ENCODE measurements at places on chromosomes 3 and 15. TPM values are rescaled to one million over a fixed set of nuclear protein-coding genes. Genes with fewer than 3 reads are reported as not detected.

GRCh38 chr3:77052051-77052501, 12.2 kb downstream of the ROBO2 start:
- no peaks in the 10 kb centered on the region for H3K36me3 ChIP-seq

Gene CAV3
- total RNA-seq: not detected

Gene KLHL24
- total RNA-seq: 108 TPM

Gene CHRM5
- not detected for total RNA-seq

Gene OIP5
- total RNA-seq: 0.52 TPM

DNA sequence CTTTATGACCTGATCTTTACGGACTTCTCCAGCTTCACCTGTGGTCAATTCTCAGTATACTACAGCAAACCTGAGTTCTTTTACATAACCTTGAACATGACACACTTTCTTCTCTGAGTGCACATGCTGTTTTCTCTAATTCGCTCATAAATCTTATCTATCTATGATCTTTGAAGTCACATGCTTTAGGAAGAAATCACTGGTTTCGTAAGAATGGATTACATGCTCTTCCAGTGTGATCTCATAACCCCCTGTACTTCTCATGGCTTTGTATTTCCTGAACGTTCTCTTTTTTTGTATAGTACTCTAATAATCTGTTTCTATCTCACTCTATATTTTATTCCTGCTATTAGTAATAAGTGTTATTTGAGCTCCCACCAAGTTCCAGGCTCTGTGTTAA, 1165.2 kb downstream of the TBL1XR1 start:
- no peaks in the 10 kb centered on the region for H3K4me1 ChIP-seq
- H3K4me3 ChIP-seq: no peak overlapping the region
- no peak for DNase-seq
- no peaks in the 10 kb centered on the region for H3K27me3 ChIP-seq

Gene OSBPL10
- not detected for total RNA-seq

- no peaks in the 10 kb centered on the region for H3K36me3 ChIP-seq
- DNase-seq: no peak
- H3K4me1 ChIP-seq: no peaks in the 10 kb centered on the region
- no peak overlapping the region for H3K27ac ChIP-seq
- H3K4me3 ChIP-seq: no peak overlapping the region
Measured at GRCh38 chr3:157868946-157869345, 237.3 kb downstream of the SHOX2 start.

Gene LYZL4
- total RNA-seq: not detected

GRCh38 chr3:151926956-151927355, 53.5 kb downstream of the SUCNR1 start:
- no peaks in the 10 kb centered on the region for H3K36me3 ChIP-seq
- no peaks in the 10 kb centered on the region for H3K27me3 ChIP-seq
- H3K4me3 ChIP-seq: no peak overlapping the region

DNA sequence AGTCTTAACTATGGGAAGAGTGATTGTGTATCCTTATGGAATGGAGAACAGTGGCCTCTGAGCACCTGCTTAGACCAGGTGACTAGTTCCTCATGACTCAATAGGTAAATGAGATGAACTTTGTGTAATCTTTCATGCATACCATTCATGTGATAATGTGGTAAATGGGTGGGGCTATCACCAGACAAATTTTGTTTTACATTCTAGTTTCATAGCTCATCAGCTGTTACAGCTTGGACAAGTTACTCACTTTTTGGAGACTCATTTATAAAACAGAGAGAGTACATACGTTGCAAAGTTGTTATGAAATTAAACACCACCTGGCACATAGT, 103.7 kb upstream of the TGFBR2 start:
- H3K4me3 ChIP-seq: no peak overlapping the region
- no peaks in the 10 kb centered on the region for H3K36me3 ChIP-seq
- H3K4me1 ChIP-seq: no peaks in the 10 kb centered on the region
- H3K27ac ChIP-seq: no peak overlapping the region
- no peak for DNase-seq

GRCh38 chr3:183085634-183086390, 13.5 kb downstream of the MCCC1 start:
- peaks cover 42% of the 10 kb centered on the region for H3K36me3 ChIP-seq
- no peak overlapping the region for H3K4me3 ChIP-seq
- no peaks in the 10 kb centered on the region for H3K27me3 ChIP-seq
- H3K4me1 ChIP-seq: no peaks in the 10 kb centered on the region

DNA sequence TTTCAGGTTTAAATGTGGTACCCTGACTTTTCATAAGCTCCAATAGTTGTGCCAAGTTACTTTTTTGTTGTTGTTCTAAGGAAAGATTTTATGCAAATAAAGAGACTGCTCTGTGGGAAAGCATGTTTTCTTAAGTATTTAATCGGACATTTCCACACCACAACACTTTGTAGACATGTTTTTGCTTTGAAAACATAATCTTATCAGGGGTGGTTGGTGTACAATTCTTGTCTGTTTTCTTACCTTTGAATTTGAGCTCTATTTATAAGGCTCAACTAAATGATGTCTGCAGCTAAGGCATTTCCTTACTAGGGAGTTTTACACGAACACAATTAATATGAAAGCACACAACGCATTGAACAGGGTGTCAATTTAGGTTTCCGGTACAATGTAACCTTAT, 81.5 kb upstream of the CDIN1 start:
- H3K4me1 ChIP-seq: no peaks in the 10 kb centered on the region
- no peak overlapping the region for H3K4me3 ChIP-seq
- no peak for DNase-seq
- H3K36me3 ChIP-seq: no peaks in the 10 kb centered on the region
- no peak overlapping the region for H3K27ac ChIP-seq
- no peaks in the 10 kb centered on the region for H3K27me3 ChIP-seq

Gene ECE2
- not detected for total RNA-seq

DNA sequence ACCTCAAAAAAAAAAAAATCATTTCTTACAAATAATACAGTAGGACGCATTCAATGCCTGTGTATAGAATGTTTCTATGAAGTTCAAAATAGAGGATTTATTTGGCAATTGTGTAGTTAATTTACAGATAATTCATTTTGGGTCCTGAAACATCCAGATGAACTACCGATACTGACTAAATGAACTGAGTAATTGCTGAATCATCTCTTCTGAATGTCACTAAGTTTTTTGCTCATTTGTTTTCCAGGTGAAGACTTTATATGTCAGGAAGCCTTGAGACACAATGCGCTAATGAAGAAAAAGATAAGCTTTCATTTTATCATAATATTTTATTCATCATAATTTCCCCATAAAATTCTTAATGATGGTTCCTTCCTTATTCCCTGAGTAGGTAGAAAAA, 39.7 kb downstream of the PCOLCE2 start:
- H3K27me3 ChIP-seq: no peaks in the 10 kb centered on the region
- H3K36me3 ChIP-seq: no peaks in the 10 kb centered on the region
- no peak overlapping the region for H3K4me3 ChIP-seq

DNA sequence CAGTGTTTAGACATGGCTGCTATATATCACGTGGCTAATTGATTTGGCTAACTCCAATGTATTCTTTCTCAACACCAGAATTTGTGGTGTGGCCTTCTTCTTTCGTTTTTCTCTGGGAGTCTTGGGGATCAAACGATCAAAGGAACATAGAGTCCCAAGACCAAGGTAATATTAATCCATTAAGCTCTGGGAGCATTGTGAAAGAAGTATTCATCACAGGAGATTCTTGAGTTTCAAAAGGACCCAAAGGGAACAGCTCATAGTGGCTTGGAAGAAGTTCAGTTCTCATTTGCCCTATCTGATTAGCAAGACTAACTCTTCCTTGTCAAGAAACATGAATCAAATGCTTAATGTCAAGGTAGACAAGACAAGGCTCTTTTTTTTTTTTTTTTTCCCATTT, 32.9 kb upstream of the TICRR start:
- H3K4me3 ChIP-seq: no peak overlapping the region
- no peak for DNase-seq
- no peak overlapping the region for H3K27ac ChIP-seq

GRCh38 chr3:36397841-36398240, 17.5 kb downstream of the STAC start:
- no peaks in the 10 kb centered on the region for H3K36me3 ChIP-seq
- H3K4me3 ChIP-seq: no peak overlapping the region

Gene SLC27A2
- total RNA-seq: 0.61 TPM

Gene SST
- not detected for total RNA-seq

Gene VGLL3
- total RNA-seq: not detected

Gene LRRIQ4
- total RNA-seq: not detected

Gene EPHA3
- total RNA-seq: not detected
